ENCODE measurements at places on chromosomes 7 and 10.

DNA sequence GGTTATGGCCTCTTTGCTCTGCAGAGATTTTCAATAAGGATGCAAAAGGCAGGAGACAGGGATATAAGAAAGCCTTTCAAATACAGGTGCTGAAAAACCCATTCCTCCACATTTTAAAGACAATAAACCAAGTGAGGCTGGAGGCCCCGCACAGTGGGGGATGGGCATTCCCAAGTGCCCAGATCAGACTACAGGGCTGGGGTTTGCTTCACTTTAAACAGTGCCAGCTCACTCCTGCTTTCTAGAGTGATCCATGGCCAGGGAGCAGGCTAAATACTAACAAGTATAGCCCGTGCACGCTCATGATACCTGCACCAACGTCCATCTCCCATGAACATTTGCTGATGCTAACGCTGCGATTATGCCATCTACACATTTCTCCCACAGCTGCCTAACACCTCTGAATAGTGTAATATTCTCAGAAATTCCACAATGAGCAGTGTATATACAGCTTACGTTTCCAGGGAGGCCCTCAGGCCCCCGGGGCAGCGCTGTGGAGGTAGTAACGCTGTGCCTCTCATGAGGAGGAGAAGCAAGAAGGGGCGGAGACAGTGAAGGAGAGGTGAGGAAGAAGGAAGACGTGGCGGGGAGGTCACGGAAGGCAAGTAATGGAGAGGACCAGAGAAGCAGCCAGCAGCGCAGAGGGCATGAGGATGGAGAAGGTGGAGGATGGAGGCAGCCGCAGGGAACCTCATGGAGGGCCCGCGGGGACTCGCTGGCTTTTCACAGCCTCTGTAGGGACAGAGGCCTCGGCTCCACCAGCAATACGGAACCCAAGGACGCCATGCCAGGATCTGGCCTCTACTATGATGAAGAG lies 141.7 kb downstream of the USP6NL start:
- DNase-seq: no peak

DNA sequence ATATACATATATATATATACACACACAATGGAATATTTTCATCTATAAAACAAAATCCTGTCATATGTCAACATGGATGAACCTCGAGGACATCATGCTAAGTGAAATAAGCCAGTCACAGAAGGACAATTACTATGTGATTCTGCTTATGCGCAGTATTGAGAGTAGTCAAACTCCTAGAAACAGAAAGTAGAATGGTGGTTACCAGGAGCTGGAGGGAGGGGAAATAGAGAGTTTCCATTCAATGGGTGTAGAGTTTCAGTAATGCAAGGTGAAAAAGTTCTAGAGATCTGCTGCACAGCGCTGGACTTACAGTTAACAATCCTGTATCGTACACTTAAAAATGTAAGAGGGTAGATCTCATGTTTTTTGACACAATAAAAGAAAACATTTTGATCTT lies 181.9 kb downstream of the CDCA7L start:
- no peak for DNase-seq

DNA sequence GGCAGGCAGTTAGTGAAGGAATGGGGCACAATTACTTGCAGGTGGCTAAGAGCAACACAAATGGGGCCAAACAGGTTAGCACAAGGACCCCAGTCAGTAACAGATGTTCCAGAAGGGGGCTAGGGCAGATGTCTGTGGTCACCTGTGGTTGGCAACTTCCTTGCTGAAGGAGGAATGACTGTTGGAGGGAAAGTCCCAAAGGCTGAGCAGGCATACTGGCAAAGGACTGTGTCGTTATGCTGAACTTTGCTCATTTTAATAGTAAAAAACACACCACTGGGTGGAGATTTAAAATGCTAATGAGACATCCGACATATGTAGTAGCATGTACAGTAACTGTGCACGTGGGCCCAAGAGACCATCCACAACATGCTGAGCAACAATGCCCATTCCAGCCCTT lies 511.6 kb downstream of the CALN1 start:
- DNase-seq: no peak

- DNase-seq: no peak
Measured at GRCh38 chr10:82477776-82478175, 602.8 kb downstream of the NRG3 start.

- no peak for DNase-seq
Measured at GRCh38 chr10:46556515-46557318, at the start of gene GPRIN2. Gene GPRIN2, minus strand, starts transcription at chr10:46556658. Its CDS starts 5,922 bp downstream, at chr10:46550736.

DNA sequence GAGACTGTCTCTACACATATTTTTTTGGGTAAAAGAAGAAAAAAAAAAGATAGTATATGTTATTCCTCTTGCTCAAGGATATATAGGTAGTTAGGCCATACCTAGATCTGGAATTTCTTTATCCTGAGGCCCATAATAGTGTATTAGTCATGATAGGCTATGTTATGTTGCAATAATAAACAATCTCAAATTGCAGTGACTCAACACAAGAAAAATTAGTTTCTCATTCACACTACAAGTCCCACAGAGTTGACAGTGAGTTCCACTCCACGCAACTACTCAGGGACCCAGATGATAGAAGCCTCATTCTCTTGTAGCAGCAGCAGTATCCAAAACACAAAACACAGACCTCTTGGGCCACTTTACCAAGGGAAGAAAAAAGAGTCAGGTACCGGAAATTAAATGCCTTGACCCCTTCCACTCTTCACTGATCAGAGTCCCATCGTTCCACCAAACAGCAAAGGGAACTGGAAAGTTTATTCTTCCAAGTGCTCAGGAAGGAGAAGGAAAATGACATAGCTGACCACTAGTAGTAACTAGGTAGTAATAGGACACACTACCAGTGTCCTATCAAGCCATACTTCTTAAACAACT lies 7.4 kb upstream of the C10orf67 start:
- DNase-seq: no peak

DNA sequence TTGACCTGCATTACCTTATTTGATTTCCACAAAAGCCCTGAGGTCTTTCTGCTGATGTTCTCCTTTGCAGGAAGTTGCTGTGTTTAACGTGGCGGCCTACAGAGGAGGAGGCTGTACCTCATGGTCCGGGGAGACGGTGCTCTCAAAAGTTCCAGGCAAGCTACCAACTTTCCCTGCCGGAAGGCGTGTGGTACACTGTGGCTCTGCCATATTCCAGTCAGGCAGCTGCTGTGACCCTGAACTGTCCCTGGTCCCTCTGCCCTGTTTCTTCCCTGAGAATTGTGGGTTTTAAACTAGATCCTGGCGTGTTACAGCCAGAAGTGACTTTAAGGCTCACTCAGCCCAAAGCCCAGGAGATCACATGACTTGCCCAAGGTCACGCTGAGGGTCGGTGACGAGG lies 139.2 kb downstream of the TEX36 start:
- DNase-seq: no peak

DNA sequence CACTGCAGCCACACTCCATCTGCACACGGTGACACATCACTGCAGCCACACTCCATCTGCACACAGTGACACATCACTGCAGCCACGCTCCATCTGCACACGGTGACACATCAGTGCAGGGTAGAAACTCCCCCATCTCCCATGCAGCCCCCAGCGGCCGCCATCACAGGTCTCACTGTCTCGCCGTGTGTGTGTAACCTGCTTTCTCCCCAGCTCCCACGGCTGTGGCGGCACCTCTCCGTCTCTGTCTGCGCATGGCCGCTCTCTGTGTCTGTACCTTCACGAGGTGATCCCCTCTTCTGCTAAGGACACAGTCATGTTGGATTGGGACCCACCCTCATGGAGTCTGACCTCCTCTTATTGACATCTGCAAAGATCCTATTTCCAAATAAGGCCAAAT lies 527.4 kb downstream of the PTPRN2 start:
- DNase-seq: no peak

DNA sequence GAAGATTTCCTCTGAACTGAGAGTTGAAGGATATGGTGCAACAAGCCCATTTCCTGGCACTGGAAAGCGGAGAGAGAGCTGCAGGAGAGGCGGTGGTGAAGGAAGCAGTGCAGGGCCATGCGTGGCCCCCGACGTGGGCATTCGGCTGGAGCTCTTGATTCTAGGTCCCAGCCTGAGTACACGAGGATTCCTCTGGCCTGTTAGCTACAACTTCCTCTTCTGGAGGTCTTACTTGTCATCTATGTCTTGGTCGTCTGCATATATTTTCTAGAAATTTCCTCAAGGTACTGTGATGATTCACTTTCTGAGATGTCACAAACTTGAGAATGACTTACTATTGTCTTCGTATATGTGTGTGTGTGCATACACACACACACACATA lies 59.2 kb upstream of the JAZF1 start:
- DNase-seq: no peak

DNA sequence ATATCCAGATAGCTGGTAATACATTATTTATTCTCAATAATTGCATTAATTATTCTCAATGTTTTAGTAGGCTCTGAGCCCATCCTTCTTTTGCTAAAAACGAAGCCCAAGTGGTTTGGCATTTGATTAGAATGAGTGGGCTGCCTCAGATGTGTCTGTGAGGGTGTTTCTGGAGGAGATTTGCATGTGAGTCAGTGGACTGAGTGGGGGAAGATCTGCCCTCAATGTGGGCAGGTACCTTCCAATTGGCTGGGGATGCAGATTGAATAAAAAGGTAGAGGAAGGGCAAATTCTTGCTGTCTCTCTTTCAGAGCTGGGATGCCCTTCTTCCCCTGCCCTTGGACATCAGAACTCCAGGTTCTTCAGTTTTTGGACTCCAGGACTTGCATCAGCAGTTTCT lies 290.6 kb upstream of the SMIM30 start:
- DNase-seq: no peak

- no peak for DNase-seq
Measured at GRCh38 chr10:2278363-2278762, 541.0 kb upstream of the ADARB2 start.

- DNase-seq: no peak
Measured at GRCh38 chr7:135392701-135393100, 117.2 kb downstream of the CNOT4 start.

DNA sequence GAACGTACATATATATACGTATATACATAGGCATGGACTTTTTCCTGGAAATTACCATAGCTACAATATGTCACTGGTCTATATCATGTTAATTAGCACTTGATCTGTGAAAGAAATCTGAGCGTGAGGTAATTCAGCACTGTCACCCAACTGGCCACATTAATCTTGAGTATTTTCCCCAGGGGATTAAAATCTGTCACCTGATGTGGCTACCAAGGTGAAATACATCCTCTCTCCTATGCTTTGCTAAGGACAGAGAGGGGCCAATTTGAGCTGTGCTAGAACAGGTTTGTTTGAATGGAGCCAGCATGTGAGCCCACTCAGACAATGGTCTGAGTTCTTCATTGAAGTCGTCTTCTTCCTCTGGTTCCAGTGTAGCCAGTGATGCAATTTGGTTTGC lies 33.3 kb downstream of the CYCS start:
- DNase-seq: no peak

GRCh38 chr10:52568309-52568708 lies 204.3 kb downstream of the MBL2 start:
- no peak for DNase-seq

- DNase-seq: no peak
Measured at GRCh38 chr7:99831595-99831994, 3.8 kb downstream of the CYP3A43 start.

DNA sequence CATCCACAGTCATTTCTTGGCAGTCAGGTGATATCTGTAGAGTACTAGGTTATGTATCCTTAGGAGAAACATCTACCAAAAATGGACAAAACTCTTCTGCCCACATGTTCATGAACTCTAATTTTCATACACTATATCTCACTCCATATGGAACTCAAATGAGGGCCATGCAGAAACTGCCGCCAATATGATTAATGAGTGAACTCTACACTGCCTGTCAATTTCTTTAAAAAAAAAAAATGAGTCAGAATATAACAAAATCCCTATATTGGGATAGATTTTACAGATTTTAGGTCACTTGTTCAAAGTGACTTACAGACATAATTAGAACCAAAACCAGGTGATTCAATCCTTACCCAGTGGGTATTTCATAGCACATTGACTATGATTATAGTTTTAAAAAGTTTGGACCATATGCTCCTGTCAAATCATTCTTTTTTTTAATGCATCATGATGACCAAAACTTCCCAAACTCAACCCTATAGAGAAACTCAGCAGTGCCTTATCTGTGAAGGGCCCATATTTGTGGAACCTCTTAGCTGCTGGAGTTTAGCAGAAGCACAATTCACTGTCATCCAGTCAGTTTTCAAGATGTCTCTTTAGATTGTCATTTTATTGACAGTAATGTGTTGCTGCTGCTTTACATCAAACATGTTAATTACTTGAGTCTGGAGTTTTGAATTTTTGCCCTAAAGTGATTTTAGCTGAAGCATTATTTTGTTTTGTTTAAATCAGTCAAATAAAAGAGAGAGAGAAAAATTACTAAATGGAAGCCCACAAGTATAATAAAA lies 11.1 kb downstream of the LRRN3 start:
- DNase-seq: no peak

DNA sequence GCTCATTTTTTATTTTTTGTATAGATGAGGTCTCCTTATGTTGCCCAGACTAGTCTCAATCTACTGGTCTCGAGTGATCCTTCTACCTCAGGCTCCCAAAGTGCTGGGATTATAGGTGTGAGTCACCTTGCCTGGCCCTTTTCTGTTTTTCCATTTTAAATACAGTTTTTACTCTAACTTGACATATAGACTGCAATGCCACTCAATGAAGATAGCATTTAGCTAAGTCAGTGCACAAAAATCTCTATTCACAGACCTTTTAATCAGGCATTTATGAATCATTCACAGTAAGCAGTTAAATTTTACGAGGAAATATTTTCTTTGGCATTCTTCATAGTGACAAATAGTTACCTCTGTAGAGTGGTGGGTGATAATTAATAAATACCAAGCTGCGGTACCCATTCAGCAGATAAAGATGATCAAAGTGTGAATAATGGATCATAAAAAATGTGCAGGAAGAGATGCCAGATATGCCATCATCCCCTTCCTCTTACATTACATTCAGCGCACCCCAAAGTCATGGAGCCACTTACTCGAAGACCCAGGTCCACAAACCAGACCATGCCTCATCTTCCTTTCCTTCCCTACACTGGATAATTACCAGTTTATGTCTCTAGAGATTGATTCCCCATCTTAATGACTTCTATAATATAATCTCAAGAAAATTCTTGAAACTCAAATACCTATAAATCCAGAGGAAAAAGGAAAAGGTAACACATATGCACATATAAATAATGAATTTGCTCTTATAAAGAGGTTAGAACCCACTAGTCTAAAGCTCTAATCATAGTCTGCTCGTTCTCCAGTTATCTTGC lies 56.0 kb downstream of the UBE2H start:
- no peak for DNase-seq

GRCh38 chr7:121449329-121449728 lies 53.2 kb upstream of the FAM3C start:
- DNase-seq: no peak

All from effector memory CD4-positive, alpha-beta T cell (primary cell).